ENCODE measurements at places on chromosomes 16 and 17. TPM values are rescaled to one million over a fixed set of nuclear protein-coding genes. Genes with fewer than 3 reads are reported as not detected.
A peak's percentile ranks its signal among the peaks of the same experiment; 100 is the strongest.

DNA sequence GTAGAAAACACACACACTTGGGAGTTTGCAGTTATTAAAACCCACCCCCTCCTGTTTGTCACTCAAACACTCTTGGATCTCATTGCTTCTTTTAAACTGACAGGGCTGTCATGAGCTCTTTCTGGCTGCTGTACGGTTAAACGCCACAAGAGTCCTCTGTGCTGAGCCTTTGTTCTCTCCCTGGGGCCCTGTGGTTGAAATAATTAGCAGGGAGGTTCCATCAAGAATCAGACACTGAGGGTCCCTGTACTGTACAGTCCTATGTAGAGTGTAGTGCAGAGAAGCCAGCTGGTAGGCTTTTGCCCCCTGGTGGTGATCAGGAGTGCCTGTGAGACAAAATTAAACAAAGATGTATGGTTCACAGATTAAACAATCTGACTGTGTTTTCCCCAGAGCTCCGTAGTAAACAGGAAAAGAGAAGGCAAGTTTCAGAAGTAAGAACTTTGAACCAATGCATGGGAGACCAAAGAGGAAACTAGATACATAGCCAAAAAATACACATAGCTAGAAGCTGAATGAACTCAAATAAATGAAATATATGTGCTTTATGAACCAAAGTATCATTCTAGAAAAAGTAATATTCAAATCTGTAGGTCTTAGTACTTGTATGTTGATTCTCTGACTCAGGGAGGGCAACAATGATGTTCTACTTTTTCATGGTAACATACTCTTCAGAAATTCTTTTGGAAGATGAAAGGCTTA lies 1.4 kb upstream of the SSH2 start:
- DNase-seq = peak; percentile 73

DNA sequence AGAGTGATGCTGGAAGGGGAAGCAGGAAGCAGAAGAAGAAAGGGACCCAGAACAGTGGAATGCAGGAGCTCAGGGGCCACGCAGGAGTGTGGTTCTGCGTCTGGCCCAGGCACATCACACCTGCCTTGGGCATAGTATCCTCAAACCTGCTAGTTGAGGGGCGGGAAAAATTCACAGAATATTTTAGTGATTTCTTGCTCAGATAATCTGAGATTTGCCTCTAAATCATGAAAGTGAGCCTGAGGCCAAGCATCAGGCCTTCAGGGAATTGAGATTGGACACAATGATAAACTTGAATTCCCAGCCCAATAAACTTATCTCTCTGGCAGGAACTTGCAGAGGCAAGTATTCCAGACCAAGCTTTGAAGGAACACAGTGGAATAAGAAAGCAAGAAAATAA lies 48.5 kb upstream of the CCL2 start:
- no peak for DNase-seq

DNA sequence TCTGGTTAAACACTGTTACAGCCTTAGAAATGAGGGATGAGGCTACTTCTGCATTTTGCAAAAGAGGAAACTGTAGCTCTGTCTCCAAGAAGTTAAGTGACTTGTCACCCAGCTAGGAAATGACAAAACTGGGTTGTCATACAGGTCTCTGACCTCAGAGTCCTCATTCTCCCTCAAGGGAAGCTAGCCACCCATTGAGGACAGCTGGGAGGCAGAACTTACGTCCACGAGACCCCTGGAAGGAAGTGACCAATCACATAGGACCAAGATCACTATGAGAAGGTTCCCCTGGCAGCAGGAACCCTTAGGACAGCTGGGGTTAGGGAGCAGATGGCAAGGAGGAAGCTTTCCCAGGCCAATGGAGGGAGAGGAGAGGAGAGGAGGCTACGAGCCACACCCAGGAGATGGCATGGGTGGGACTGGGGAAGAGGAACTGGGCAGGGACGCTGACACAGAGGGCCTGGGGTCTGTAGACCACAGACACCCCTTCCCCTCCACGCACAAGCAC lies 11.2 kb downstream of the METTL22 start:
- DNase-seq = peak; percentile 52

DNA sequence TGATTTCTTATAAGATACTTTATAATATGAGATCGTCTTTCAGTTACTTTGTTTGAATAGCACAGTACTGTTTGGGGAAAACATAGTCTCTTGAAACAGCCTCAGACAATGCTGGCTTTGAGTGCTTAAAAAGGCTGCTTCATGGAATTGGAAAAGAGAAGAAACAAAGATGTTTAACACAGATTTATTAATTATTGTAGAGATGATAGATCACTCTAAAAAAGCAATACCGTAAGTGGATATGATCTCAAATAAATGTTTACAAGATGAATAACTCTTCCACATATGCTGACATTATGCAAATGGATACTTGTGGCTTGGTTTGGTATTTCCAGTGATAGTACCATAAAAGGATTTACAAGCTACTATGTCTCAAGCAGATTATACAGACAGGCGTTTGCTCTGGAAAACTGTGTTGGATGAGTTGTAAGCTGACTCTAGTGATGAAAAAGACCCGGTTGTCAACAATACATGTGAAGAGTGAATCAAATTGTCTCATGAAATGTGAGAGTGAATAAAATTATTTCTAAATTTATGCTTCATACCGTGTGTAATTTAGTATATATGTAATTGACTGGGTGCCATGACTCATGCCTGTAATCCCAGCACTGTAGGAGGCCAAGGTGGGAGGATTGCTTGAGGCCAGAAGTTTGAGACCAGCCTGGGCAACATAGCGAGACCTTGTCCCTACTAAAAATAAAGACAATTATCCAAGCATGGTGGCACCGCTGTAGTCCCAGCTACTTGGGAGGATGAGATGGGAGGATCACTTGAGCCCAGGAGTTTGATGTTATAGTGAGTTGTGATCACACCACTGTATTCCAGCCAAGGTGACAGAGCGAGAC lies 105.4 kb downstream of the FTO start:
- no peak for DNase-seq

Gene CCR7
- not detected for total RNA-seq

Gene SPOP
- 64.1 TPM for total RNA-seq

Gene SCNN1B
- total RNA-seq = not detected

Gene CLEC18B
- not detected for total RNA-seq
